Left ventricle myocardium inferior (tissue), 1 donor: ENCODE measurements at places on chromosomes 2 and 18.

DNA sequence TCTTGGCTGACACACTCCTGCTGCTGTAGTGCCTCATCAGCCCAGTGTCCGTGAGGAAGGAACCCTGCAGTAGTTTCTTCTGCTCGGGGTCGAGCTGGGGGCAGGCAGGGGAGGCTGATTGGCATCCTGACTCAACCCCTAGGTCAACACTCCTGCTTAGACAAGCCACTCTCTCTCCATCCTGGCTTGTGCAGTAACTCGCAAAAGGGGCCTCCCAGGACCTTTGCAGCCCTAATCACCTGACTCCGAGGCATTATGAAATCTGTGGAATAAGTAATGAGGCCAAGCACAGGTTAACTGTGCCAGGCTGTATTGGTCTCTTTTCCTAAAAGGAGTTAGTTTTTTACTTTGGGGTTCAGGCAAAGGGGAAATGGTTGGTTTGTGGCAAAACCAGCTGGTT lies 92.4 kb upstream of the ACAA2 start:
- peaks cover 24% of the 10 kb centered on the region for H3K27me3 ChIP-seq
- no peaks in the 10 kb centered on the region for H3K4me1 ChIP-seq
- no peak overlapping the region for H3K27ac ChIP-seq
- H3K4me3 ChIP-seq, result no peak overlapping the region
- no peaks in the 10 kb centered on the region for H3K36me3 ChIP-seq
- DNase-seq, result no peak

- peaks cover 100% of the 10 kb centered on the region for H3K27me3 ChIP-seq
- DNase-seq, result no peak
- H3K4me1 ChIP-seq, result peaks cover 42% of the 10 kb centered on the region
- H3K36me3 ChIP-seq, result no peaks in the 10 kb centered on the region
- peak overlapping the region; percentile 35 for H3K4me3 ChIP-seq
- H3K27ac ChIP-seq, result no peak overlapping the region
These were observed 2.6 kb downstream of the HOXD3 start for GRCh38 chr2:176159663-176160250.

DNA sequence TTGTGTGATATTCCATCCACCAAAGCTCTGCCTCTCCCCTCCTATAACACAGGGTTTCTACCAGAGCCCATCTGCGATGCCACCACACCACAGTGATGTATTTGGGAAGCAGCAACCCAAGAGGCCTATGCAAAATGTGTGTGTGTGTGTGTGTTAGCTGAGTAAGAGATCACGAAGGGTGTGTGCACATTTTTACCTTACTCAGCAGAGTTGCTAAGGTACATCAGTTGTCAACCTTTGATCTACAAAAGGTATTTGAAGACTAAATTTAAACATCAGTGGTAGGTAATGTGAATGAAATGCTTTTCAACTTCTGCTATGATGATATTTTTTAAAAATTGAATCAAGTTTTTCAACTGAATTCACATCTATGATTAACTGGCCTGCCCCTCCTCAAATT lies 227.6 kb downstream of the FBXO15 start:
- H3K4me1 ChIP-seq, result no peaks in the 10 kb centered on the region
- H3K4me3 ChIP-seq, result no peak overlapping the region
- DNase-seq, result no peak

GRCh38 chr2:159262904-159263303 lies 23.6 kb downstream of the WDSUB1 start:
- H3K36me3 ChIP-seq, result peaks cover 15% of the 10 kb centered on the region
- H3K4me3 ChIP-seq, result no peak overlapping the region
- H3K4me1 ChIP-seq, result peaks cover 30% of the 10 kb centered on the region

GRCh38 chr18:37297106-37297505 lies 268.5 kb downstream of the CELF4 start:
- no peaks in the 10 kb centered on the region for H3K36me3 ChIP-seq
- peaks cover 13% of the 10 kb centered on the region for H3K4me1 ChIP-seq
- H3K4me3 ChIP-seq, result no peak overlapping the region
- no peak overlapping the region for H3K27ac ChIP-seq

- no peak overlapping the region for H3K27ac ChIP-seq
- no peak for DNase-seq
- H3K36me3 ChIP-seq, result no peaks in the 10 kb centered on the region
- peaks cover 3% of the 10 kb centered on the region for H3K4me1 ChIP-seq
These were observed 6.3 kb upstream of the PROKR1 start for GRCh38 chr2:68637047-68637446.

DNA sequence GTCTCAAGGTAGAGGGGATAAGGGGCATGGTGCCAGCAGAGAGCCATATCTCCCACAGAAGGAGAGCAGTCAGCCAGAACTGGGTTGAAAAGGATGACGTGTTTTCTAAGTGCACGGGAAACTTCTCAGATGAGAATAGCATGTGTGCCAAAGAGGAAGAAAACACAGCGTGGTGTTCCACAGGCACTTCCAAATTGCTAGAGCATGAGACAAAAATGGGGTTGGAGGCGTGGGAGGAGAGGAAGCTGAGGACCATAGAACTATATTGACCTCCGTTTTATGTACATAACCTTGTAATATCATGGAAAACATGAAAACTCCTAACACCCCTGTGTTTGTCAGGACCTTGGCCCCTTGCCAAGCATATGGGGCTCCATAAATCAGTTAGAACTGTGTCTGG lies 682.7 kb upstream of the RAB6C start:
- peaks cover 21% of the 10 kb centered on the region for H3K4me1 ChIP-seq
- no peak overlapping the region for H3K27ac ChIP-seq
- H3K36me3 ChIP-seq, result no peaks in the 10 kb centered on the region
- no peak overlapping the region for H3K4me3 ChIP-seq
- H3K27me3 ChIP-seq, result no peaks in the 10 kb centered on the region

DNA sequence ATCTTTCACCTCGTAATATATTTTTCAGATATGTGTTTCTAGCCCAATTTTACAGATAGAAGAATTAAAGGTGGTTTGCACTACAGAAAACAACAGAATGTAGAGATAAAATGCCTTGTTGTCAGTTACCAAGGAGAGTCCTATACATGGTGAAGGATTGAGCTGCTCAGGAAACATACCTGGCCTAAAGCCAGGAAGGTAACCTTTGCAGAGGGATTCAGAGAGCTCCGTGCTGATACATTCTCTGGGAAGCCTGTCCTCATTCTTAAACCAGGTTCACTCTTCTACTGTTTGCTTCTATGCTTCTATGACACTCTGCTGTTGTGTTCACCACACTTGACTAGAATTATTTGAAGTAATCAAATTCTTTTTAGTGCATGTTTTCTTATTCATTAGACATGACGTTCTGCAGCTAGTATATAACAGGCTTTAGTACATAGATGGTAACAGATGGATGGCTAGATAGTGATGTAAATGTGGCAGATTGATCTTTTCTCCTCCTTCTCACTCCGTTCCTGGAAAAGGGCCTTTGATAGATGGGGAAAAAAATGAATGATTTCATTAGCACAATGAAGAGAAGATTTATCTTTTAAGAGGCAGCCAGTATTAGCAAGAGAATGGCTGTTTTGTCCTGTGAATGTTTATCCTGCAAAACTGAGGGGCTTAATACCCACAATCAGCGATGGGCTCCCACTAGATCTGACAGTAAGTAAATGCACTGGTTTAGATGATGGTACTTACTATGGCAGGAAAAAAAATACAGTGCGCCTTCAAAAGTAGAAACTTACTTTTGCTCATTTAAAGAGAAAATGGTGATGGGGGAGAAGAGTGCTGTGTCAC lies 589.6 kb upstream of the FAM98A start:
- no peak overlapping the region for H3K27ac ChIP-seq
- H3K4me1 ChIP-seq, result no peaks in the 10 kb centered on the region
- no peaks in the 10 kb centered on the region for H3K36me3 ChIP-seq
- H3K27me3 ChIP-seq, result no peaks in the 10 kb centered on the region
- H3K4me3 ChIP-seq, result no peak overlapping the region
